ENCODE measurements at places on chromosomes 7 and 10. TPM values are rescaled to one million over a fixed set of nuclear protein-coding genes. Genes with fewer than 3 reads are reported as not detected.

CRYGN gene
- 0.75 TPM for polyA plus RNA-seq

GRCh38 chr10:123673198-123673597 lies 7.0 kb downstream of the GPR26 start:
- no peak for DNase-seq

DNA sequence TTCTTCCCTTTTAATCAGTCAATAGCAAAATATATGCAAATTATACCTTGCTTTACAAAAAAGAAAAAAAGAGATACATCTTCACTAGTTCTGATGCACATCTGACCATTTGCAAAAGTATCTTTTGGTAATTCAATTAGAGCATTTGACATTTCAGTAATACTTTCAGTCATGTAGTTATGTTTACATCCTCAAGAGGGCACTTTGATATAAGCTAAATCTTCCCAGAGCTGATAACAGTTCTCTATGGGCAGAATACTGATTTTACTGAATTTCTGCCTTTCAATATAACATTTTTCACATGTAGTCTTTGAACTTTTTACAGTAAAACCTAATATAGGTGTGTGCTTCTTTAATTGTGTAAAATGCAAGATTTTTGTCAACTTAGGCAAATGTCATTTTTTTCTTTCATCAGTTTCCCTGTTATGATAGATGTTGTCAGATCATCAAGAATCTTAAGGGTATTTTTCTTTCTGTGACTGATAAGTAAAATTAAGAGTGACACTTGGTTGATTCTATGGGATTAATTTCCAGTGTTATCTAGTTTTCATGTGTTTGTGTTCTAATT lies 703.5 kb upstream of the SEMA3D start:
- DNase-seq = peak; percentile 12

GRCh38 chr7:140059273-140060242 lies 3.2 kb downstream of the PARP12 start:
- DNase-seq = peak; percentile 20

GRCh38 chr10:104099941-104100340 lies 14.3 kb upstream of the COL17A1 start:
- no peak for DNase-seq

- no peak for DNase-seq
These were observed 109.9 kb downstream of the ZMIZ1 start for GRCh38 chr10:79178614-79179163.

DNA sequence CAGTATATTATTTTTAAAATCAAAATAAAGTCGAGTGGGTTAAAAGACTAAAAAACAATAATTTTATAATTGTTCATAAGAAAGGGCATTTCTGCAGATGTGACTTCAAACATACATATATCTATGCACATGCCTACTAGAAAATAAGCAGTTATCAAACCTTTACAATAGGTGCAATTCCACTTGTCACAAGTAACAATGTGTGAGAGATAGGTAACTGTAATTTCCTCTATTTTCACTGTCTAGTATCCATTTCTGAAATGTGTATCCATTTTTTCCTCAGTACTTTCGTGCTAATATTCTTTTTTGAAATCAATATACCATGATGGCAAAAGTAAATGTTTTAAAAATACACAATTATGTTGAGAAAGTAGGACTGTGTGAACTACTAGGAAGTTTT lies 96.9 kb upstream of the GNAI1 start:
- DNase-seq = no peak
